T-cell (primary cell): ENCODE measurements at places on chromosomes 6 and 20.

GRCh38 chr6:22568854-22569253 lies 512 bp upstream of the HDGFL1 start:
- DNase-seq = no peak

GRCh38 chr20:50216543-50217206 lies 26.0 kb downstream of the CEBPB start:
- no peak for DNase-seq

DNA sequence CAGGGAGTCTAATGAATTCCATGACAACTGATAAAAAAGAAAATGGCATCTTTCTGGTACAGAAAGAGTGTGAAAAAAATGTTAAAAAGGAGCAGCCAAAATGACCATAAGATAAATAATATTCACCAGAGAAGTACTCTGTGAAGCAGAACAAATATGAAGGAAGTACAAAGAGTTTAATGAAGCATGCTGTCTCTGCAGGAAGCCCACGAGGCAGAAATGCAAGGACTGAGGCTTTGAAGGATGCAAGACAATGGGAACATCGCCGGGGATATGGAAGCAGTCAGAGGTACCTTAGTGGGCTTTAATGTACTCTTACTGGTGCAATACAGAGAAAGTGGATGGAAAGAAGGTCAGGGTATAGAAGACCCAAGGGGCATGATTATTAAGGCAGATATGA lies 50.7 kb downstream of the NOX3 start:
- no peak for DNase-seq

- DNase-seq = no peak
Measured at GRCh38 chr6:13436399-13437217, 50.8 kb downstream of the GFOD1 start.

GRCh38 chr20:4161401-4162251 lies 146.3 kb upstream of the RNF24 start:
- no peak for DNase-seq

- DNase-seq = peak; percentile 54
Measured at GRCh38 chr6:111761783-111762312, 111.4 kb downstream of the FYN start.

DNA sequence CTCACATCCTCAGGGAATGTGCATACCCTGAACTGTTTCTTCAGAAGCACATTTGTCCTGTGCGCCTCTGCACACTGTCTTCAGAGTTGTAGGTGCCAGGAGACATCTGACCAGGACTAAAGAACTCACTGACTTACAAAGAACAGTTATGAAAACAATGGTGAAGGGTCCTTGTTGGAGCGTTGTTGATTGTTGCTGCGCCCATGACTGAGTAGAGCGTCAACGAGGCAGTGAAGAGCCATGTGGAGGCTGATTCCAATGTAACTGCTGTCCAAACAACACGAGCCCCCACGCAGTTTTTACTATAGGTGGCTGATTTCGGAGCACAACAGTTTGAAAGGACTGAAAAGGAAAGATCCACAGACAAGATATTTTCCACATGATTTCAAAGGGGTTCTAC lies 380.3 kb downstream of the CDH26 start:
- no peak for DNase-seq

GRCh38 chr6:168962886-168963285 lies 290.8 kb downstream of the THBS2 start:
- DNase-seq = no peak

DNA sequence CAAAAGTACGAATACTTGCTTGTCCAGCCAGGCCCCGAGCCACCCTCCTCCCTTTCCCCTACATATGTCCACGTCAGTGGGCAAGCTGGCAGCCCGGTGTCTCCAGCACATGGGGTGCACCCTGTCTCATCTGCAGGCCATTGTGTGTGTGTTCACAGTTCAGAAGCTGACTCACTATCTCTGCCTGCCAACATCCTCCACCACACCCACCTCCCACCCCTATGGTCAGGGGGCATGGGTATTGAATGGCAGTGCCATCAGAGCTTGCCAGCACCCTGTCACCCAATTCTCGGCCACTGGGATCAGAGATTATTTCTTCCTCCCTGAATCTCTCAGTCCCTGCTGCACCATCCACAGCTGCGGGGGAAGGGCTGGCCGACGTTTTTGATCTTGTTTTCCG lies 195.7 kb downstream of the FARS2 start:
- DNase-seq = no peak

DNA sequence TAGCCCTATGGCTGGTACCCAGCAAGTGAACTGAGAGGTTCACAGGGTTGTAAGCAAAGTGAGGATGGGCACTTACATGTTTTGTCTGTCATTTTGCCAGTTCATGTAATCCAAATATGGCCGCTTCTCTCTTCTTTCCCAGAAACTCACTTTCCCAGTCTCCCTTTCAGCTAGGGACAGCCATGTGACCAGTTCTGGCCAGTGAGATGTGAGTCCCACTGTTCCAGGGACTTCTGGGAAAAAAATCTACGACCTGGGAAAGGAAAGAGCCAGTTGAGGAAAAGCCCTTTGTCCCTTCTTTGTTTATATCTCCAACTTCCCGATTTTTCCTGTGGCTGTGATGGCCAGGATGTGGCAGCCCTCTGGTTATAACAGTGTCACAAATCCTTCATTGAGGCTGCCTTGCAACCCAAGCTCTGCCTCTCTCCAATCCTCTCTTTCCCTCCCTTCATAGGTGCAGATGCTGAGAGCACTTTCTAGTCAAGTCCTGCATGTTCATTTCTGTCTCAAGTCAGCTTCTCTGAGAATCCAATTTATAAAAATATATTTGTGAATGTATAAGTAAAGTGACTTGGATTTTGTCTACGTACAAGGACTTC lies 148.6 kb upstream of the ZFP64 start:
- no peak for DNase-seq

DNA sequence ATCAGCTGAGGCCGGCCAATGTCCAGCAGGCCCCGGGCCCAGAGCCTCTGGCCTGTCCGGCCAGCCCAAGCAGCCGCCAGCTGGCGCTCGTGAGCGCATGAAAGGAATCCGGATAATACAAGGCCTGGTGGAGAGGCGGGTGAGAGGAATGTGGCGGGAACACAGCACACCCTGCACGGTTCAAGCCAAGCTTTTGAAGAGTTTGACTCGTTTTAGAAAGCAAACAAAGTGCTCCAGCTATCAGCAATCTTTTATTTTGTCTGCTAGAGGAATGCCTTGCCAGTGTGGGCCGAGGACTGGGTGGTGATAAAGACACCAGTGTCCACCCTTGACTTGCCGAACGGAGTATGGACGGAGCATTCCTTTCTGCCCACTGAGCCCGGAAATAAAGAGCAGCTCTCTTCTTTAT lies 9.3 kb upstream of the NEDD9 start:
- no peak for DNase-seq

DNA sequence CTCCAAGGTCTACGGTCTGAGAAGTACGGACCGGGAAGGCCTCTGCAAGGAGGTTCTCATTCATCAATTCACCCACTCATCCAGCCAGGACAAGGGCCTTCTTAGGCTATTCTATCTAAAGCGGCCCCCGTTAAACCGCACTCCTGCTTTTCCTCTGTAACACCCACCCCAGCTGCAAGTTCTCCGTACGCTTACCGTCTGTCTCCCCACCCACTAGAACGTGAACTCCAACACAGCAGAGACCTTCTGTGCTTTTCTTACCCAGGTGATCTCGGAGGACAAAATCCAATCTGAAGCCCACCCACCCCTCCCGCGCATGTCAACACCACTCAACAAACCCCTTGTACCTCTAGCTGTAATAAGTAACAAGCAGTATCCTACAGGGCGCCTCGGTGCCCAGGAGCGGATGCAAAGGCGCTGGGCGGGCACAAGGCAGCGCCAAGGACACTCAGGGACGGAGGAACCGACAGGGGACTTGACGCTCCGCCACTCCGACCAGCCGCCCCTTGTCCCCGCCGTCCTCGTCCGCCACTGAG lies 351 bp downstream of the AURKA start:
- no peak for DNase-seq

- no peak for DNase-seq
Measured at GRCh38 chr20:1820138-1821079, 74.8 kb upstream of the SIRPA start.

DNA sequence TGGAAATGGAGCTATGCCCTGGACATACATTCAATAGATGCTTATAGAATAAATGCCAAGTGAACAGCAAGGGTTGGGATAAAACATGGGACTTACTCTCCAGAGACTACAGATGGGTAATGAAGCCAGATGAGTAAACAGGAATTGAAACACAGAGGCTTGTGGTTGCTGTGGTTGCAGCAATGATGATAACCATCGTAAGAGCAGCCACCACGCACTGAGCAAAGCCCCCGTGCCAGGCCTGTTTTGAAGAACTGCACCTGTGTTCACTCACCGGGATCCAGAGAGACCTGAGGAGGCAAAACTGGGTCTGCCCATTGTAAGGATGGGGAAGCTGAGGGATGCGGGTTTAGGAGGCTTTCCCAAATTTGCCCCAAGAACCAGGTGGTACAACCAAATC lies 431.1 kb upstream of the CDH4 start:
- DNase-seq = no peak

- DNase-seq = no peak
Measured at GRCh38 chr6:47836046-47836445, 54.2 kb downstream of the OPN5 start.

- DNase-seq = no peak
Measured at GRCh38 chr6:9830808-9831207, 584.1 kb downstream of the TFAP2A start.
